Glutamatergic neuron (in vitro differentiated cells): ENCODE measurements at places on chromosomes 2 and 18.

DNA sequence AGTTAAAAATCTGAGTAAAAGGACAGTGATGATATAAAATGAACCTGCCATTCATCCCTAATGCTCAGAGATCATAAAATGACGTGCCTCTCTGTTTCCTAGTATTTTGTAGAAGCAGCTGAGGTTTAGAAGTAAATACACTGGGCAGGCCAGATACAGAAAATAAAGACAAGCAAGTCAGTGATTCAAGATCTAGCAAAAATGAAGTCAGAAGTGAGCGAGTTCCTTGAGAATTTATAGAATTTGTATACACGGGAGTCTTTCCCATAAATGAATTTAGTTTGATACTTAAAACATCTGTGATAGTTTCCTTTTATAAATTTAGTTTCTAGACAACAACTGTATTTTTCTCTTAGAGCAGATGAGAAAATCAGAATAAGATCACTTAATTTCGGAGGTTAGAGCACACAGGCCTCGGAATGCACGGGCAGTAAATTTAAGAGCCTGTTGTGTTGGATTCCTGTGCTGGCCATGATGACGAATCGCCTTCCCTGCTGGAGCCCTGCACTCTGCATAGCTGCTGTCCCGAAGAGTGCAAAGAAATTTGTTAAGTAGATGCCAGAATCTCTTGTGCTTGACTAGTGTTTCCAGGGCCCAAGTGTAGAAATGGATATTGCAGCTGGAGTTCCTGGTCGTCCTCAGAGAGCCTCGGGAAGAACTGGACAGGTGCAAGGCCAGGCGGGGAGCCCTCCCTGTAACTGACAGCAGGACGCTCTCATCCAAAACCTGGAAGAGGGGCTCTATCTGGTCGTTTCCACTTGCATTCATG, 83.7 kb upstream of the RBM44 start:
- no peak for DNase-seq

DNA sequence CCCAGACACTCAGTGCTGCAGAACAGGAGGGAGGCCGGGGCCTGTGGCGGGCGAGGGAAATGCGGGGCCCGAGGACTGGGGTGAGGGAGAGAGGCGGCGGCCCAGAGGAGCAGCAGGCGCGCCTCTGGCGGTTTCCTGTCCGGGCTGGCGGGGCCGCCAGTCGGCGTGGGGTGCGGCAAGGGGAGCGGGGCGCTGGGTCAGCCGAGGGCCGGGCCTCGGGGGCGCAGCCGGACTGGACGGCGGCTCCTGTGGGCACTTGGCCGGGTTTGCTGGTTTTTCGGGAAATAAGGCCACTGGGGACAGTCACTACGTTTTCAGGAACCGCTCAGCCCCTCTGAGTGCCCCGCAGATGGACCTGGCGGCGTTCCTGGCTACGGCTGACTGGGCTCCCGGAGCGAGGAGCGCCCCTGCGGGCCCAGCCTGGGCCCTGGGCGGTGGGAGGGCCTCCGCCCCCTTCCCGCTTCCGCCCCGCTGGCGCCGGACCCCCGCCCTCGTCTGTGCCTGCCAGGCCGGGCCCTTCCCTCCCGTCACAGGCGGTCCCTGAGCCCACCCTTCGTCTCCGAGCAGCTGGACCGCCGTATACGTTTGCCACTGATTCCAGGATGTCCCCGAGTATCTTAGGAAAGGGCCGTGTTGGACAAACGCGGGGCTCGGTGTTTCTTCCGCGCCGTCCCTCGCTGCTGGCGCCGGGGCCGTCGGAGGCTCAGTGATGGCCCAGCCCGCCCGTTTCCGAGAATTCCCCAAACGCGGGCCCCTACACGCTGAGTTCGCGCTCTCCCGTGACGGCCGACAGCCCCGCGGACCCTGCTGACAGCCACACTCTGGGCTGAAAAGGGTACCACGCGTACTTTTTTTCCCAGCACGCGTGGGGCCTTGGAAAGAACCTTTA, 84.6 kb downstream of the FAM210A start:
- DNase-seq = peak; percentile 50

GRCh38 chr2:66790651-66791181, 355.8 kb downstream of the MEIS1 start:
- DNase-seq = no peak

GRCh38 chr2:10073706-10074105, 6.5 kb downstream of the CYS1 start:
- DNase-seq = no peak

- DNase-seq = peak; percentile 75
These were observed 4.9 kb downstream of the CYP26B1 start for GRCh38 chr2:72142570-72143440.

GRCh38 chr2:139477618-139478017, 697.4 kb upstream of the NXPH2 start:
- DNase-seq = no peak

GRCh38 chr18:23238152-23238531, 102.9 kb downstream of the CABLES1 start:
- no peak for DNase-seq

DNA sequence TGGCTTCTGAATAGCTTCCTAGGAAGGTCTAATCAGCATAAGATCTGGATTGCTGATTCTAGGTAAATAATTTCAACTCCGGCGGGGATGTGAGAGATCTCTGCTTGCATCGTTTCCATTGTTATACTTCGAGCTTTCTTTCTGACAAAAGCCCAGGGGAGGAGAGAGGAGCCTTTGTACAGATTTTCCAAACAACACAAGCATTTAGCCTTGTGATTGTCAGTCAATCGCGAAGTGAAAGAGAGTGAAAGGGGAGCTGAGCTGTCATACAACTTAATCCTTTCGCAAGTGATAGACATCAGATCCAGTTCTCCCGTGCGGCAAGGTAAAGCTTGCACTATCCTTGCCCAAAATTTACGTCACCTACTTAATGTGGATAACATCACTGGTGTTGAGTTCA, 26.2 kb downstream of the RALB start:
- DNase-seq = no peak

- no peak for DNase-seq
These were observed 415.7 kb upstream of the FIGN start for GRCh38 chr2:164151522-164151921.

DNA sequence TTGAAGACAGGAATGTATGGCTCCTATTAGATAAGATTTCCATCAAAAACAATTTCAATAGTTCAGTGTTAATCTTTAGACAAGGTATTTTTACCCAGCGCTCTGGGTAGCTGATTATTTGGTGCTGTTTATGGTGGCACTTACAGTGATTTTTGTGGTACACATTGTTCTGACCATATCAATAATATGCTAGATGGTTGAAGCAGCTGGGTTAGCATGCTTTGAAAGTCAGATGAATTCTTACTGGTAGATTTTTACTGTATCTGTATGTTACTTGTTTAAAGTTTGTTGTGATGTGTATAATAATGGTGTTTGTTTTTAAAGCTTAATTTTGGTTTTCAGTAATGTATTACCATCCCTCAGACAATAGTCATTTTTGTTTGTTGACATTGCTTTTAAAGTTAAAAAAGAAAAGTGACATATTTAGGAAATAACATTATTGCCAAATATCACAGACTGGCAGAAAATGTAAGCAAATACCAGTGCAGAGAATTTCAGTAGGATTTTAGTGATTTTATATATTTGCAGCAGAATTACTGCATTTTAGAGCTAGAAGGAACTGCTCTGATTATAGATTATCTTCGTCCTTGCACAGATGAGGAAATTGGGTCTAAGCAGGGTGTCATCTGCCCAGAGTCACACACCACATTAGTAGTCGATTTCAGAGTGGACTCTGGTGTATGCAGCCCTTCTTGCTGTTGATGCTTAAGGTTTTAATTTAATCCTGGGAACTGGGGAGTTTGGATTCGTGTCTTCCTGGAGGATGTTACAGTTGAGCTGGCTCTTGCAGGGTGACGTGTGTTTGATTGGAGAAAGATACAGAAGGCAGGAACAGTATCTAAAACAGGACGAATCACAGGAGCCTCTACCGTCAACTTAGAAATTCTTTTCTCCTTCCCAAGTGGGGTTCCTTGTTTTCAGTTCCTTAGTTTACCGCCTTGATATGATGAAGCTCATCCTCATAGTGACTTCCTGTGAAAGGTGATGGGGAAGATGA, 6.6 kb downstream of the SOCS6 start:
- DNase-seq = no peak

- no peak for DNase-seq
These were observed 59.3 kb upstream of the MAP4K4 start for GRCh38 chr2:101638181-101638711.

DNA sequence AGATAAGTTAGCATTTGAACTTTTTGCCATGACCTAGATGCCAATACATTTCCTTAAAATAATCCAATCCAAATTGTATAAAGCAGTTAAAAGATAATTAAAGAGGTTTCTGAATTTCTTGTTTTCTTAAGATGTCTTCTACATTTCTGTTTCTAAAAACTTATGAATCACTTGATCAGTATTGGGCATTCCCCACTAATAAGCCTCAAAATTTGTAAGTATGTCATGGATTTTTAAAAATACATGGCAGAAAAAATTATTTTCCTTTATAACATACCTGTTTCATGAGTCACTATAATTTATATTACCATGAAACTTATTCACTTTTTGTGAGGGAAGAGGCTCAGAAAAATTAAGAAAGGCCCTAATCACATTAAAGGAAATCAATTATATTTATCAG, 90.3 kb upstream of the TFPI start:
- DNase-seq = no peak

DNA sequence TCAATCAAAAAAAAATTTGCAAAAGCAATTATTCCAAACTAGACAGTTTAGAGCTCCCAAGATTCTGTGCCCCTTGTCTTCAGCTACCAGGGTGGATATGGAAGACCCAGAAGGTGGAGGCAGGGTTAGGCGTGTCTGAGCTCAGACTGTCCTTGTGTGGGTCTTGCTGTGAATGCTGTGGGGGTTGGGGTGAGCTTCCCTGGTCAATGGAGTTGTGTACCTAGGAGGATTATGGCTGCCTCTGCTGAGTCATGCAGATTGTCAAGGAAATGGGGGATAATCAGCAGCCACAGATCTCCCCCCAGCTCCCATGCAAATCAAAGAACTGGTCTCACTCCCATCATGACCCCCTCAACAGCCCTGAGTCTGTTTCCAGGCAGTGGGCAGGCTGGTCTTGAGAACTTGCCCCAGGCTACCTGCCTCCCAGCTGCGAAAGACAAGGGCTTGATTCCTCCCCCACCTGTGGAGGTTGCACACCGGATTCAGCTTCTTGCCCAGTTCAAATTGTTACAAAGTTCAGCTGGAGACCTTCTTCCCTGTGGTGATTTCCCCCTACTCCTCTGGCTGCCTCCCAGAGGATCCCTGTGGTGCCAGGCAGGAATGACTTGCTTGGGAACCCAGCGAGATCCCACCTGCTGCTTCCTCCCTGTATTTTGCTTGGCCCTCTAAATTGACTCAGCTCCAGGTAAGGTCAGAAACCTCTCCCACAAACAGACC, 77.0 kb downstream of the RAD51AP2 start:
- DNase-seq = no peak

- no peak for DNase-seq
These were observed 2.5 kb upstream of the ANO7 start for GRCh38 chr2:241185961-241186360.

- no peak for DNase-seq
These were observed 63.5 kb upstream of the THOC1 start for GRCh38 chr18:331221-331821.

DNA sequence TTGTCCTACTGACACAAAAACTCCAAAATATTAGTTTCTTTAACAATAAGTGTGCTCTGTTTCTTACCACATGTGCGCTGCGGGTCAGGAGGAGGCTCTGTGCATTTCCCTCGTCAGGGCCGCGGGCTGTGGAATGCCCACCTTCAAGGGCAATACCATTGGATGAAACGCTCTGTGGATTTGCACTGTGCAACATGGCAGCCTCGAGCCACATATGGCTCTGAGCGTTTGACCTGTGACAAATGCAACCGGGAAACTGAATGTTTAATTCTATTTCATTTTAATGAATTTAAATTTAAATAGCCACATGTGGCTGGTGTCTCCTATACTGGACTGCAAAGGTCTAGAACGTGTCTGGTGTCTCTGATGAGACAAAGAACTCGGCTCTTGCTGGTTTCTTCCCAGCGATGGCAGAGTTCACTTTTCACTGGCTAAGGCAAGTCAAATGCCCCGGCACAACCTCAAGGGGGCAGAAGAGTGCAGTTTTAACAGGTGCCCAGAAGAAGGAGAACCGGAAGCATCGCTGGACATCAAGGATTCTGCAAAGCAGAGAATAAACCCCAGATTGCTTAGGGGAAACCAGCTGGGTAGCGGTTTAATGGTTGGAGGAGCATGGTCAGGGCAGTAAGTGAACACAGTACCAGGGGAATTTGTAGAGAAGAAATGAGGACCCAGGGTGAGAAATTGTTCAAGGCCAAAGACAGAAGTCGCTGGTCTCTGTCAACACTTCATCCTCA, 37.0 kb upstream of the TMEM18 start:
- peak; percentile 63 for DNase-seq

GRCh38 chr2:126953483-126953882, 54.8 kb downstream of the TEX51 start:
- DNase-seq = no peak

DNA sequence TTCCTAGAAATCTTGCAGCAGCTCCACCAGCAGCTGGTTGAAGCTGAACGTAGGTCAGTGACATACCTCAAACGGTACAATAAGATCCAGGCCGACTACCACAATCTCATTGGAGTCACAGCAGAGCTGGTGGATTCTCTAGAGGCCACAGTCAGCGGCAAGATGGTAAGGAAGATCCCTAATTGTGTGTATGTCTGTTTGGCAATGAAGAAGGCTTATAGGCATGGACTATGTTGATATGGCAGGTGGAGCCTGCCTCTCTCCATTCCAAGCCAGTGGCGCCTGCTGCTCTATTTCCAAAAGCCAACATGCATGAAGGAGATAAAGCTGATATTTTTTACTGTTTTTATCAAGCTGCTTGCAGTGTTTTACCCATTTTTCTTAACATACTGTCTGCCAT, 36.8 kb downstream of the ARMC9 start:
- no peak for DNase-seq

DNA sequence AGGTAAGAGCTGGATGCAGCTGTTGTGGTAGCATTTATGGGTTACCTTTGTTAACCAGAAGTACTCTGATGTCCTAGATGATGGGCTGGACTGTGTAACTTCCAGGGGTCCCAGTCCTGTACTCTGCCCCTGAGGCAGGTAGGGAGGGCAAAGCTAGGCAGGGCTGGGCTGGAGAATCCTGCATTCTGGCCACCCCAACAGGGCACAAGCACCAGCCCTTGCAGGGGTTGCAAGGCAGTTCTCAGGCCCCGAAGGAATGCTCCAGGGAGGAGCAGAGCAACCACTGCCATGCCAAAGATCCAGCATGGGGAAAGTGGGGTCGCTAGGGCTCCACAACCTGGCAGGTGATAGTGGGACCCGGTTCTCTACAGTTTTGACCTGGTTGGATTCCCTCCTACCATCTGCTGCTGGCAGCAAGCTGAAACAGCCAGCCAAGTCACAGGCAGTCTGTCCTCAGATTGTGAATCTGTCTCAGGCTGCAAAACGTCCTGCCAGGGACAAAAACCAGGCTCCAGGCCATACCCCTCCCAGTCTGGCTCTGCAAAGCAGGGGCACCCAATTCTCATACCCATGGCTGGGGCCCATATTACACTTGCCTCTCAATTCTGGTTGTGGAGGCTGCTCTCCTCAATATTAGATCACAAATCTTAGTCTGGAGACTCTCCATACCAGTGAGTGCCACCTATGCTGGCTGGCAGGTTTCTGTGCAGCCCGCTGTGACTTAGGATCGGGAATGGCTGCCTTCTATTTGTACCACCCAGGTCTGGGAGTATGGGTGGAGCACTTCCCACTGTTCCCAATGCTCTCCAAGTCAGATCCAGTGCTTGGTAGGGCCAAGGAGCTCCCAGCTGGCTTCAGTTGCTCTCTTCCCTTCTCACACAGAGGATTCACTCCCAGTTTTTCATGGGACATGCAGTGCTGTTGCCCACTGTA, 61.1 kb downstream of the SMCHD1 start:
- DNase-seq = no peak

GRCh38 chr2:16890081-16890480, 224.4 kb upstream of the CYRIA start:
- peak; percentile 22 for DNase-seq

- no peak for DNase-seq
These were observed 616 bp upstream of the SP5 start for GRCh38 chr2:170714381-170715061.
